ENCODE measurements at places on chromosomes 13 and 19. TPM values are rescaled to one million over a fixed set of nuclear protein-coding genes. Genes with fewer than 3 reads are reported as not detected.

Gene NUP62
- total RNA-seq = 118 TPM

- DNase-seq = no peak
- H3K27me3 ChIP-seq = no peaks in the 10 kb centered on the region
- peak overlapping the region; percentile 41 for H3K27ac ChIP-seq
These were observed 26.8 kb downstream of the UBXN6 start for GRCh38 chr19:4430760-4431159.

Gene TSHZ3
- total RNA-seq = not detected

Gene CCL25
- not detected for total RNA-seq

Gene PSG2
- total RNA-seq = 0.45 TPM

DNA sequence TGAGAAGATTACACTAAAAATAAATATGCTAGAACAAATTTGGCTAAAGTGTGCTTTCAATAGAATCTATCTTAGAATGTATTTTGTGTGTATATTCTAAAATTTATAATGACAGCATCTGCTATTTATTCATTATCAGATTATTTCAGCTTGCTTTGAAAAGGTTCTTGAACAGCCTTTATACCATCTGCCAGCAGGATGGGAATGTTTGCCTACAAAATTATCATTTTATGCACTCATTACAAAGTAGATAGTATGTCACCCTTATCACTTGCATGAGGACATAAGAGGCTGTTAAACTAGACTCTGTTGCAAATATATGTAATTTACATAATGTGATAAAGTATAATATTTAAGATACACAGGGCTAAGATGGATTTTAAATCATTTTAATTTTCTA is 1286.9 kb upstream of the PCDH20 start:
- H3K27ac ChIP-seq = no peak overlapping the region
- H3K4me3 ChIP-seq = no peak overlapping the region
- no peaks in the 10 kb centered on the region for H3K27me3 ChIP-seq
- no peaks in the 10 kb centered on the region for H3K4me1 ChIP-seq
- no peaks in the 10 kb centered on the region for H3K36me3 ChIP-seq
- DNase-seq = no peak

Gene SBK3
- 2.4 TPM for total RNA-seq

Gene SRRM5
- 1.0 TPM for total RNA-seq

DNA sequence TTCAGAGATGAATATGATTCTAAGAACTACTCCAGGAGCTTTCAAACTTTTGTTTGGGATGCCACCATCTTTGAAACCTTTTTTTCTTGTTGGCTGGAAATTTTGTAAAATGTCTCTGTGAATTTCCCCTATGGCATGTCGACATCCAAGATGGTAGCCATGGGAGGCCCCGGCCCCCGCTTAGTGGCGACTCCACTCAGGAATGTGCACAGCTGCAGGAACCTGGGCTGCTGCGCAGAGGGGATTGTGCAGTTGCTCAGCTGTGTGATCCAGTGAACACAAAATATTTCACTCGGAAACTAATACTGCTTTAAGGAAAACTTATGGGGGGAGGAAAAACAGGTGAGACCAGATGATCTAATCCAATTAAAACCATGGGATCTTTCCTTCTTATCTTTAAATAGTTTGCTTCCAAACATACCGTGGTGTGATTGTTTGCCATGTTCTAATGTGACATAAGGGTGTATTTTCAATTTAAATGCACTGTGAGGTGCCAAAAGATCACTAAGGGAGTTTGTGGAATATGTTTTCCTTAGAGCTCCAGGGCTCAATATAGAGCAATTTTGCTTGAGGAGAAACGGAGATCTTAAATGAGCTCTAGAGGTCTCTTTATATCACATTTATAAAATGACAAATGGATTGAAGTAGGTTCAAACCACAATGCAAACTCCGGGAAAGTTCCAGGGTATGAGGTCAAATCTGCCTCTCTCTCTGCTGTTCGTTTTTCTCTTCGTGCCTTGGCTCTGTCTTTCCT is 497.7 kb downstream of the FGF9 start:
- H3K27ac ChIP-seq = no peak overlapping the region

All from Caco-2 (cell line).